Left renal cortex interstitium (tissue), 4 donors: ENCODE measurements at places on chromosomes 1 and 21.

DNA sequence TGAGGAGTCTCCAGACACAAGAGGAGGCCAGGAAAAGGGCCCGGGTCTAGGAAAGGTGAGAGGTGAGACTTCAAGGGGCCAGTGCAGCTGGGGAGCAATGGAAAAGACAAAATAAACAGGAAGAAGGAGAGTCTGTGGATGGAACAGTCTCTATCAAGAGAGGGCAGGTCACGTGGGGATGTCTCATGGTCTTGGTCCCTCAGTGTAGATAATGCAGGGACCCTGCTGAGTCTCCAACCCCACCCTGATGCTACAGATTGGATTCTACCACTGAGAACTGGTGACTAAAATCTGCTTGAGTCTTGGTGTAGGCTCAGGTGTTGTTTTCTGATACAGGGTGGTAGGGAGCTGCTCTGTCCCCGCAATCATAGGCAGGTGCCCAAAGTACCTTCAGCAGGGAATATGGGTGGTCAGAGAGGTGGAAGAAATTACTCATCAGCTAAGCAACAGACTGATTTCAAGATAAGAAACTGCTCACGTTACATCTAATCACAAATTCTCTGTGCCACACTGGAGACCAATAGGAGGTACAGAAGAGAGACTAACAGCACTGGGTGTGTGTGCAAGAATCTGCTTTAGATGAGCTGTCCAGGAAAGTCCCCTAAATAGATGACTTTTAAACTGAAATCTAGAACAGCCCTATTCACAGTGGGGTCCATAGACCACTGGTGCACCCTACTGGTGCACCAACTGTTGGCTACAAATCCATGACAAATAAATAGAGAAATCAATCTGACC, 101.5 kb upstream of the TLR5 start:
- no peak for DNase-seq

- DNase-seq: no peak
These were observed 88.0 kb upstream of the LRRC7 start for GRCh38 chr1:69479734-69480133.

GRCh38 chr1:116439701-116440100, 66.7 kb downstream of the ATP1A1 start:
- no peak for DNase-seq

DNA sequence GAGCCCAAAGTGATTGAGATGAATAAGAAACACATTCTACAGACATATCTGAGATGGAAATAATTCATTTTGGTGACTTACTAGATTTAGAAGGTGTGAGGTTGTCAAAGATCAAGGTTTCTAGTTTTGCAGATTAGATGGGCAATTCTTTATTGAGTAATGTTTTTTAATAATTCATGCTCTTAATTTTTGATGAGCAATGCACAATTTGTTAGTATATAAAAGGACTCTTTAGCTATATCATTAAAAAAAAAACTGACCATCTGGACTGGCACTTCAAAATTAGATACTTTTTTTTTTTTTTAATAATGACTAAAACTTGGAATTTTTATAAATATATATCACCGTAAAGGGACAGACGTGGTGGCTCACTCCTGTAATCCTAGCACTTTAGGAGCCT, 63.9 kb downstream of the FMN2 start:
- no peak for DNase-seq

GRCh38 chr1:228366062-228366865, 40.4 kb downstream of the TRIM11 start:
- DNase-seq: no peak

- no peak for DNase-seq
These were observed 58.9 kb upstream of the CTTNBP2NL start for GRCh38 chr1:112337028-112337531.

DNA sequence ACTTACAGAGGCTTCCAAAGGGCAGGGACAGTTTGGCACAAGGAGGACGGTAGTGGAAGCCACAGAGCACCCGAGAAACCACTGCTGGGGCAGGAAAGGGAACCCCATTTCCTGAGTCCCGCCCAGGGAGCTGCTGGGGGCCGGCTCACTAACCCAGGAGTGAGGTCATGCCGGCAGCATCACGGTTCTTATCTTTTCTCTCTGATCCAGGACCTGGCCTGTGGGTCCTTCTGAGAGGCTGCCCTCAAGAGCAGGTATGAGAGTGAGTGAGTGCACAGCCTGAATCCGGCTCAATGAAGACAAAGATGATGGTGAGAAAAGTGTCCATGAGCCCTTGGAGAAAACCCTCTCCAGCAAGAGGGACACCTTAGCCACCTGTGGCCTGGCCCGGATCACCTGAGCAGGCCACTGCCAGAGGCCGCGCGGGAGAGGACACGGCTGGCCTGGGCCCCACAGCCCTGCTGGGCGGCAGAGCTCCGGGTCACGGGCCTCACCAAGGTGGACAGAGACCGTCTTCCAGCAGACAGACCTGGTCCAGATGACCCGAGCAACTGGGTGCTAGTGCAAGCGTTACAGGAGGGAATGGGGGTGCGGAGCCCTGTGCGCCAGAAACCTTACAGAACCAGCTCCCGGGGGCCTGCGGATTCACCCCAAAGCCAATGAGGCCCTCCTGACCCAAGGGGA, 94.9 kb downstream of the RIPK4 start:
- no peak for DNase-seq

DNA sequence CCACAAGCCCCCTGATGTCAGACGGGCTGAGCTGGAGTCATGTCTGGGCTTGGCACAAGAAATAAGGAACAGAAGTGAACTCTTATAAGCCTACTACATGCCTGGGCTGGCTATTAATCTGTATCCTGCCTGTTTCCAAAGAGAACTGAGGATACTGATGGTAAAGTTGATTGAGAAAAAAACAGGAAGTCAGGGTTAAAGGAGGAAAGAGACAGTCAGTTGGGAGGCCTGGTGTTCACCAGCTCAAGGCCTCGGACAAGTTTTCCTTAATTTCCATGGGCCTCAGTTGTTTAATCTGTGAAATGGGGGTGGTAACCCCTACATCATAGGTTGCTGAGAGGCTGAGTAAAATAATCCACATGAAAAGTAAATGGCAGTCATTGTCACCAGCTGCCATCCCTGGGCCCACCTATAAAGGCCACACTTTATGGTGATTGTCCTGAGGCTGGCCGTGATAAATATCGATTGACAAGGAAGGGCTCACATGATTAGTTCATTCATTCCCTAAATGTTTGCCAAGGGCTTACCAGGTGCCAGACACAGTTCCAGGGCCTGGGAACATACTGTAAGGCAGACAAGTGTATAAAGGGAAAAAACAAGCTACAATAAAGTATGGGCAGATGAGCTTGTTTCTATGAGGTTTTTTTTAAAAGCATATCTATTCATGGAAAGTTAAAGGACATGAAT, 2.8 kb downstream of the ALDH4A1 start:
- DNase-seq: no peak

GRCh38 chr1:208291923-208292711, 47.9 kb upstream of the PLXNA2 start:
- no peak for DNase-seq

DNA sequence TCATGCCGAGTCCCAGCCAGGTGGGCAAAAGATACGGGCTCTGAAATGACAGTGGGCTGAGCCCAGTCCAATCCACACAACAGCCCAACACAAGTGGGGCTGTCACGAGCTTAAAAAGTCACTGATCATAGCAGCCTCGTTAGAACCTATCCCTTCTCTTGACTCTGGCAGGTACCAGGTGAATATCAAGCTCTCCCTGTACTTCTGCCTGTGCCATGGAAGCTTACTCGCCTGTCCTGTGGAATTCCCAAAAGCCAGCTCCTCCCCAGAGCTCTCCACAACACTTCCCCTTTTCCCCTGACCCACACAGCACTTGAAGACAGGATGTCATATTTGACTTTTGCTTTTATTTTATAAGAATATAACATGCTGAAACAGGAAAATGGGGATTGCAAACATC, 5.9 kb downstream of the RGS16 start:
- no peak for DNase-seq

GRCh38 chr1:195806060-195806459, 802.2 kb downstream of the KCNT2 start:
- DNase-seq: no peak

GRCh38 chr1:160789051-160789701, 6.8 kb upstream of the LY9 start:
- DNase-seq: no peak

GRCh38 chr1:246000638-246001015, 506.5 kb downstream of the SMYD3 start:
- DNase-seq: no peak

DNA sequence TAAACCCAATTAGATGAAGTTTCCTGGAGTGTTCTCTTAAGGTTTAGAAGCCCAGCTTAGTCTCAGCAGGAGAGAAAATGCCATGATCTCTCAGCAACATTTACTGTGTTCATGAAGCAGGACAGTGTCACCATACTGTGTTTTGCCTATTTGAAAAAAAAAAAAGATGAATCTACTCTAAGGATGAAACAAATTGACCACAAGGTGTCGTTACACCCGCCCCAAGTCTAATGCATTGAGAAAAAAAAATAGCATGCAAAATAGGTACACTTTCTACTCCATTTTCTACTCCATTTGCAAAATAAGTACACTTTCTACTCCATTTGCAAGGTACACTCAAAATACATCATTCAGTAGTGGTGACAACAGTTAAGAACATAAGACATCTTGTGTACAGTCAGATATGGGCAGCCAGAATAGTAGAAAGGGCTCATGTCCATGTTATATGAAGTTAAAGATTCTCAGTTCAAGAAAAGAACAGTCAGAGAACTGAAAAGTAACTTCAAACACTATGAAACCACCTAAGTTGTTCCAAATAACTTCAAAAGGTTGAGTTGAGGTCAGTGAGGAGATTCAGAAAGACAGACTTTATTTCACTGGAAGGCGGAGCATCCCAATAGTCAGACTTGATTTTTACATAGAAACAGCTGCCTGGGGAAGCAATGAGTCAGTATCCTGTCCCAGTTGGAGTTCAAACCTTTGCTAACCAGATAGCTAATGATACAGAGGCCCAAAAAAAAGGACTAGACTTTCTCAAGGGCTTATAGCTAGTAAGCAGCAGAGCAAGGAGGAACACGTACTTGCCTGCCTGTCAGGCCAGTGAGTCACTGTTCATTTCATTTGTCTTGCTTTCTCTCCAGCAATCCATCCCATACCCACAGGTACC, 13.3 kb downstream of the PLPPR5 start:
- no peak for DNase-seq

DNA sequence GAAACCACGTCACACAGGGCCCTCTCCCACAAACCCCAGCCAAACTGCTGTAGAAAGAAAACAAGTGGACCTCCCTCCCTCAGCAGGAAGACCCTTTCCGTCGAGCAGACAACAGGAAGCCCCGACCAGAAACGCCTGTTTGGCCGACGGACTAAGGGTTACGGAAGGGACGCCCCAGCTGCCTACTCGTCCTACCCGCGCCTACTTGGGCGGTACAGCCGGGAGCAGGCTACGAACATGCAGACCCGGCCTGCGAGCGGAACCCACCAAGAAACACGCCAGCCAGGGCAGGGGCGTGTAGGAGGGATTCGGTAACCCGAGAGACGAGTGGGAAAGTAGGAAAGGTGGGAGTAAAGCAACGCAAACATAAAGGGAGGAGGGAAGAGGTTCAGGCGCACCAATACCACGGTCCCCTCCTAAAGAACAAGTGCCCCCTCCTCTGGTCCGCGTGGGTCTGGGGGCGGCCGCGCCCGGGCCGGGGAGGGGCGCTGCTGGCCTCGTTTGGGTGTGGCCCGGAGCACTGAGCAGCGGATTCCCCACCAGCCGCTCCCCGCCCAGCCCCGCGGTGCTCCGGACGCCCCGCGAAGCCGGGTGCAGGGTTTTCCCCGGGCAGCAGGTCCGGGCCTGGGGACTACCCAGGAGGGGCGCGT, 450 bp downstream of the S100A10 start:
- no peak for DNase-seq

GRCh38 chr1:41535716-41536115, 51.2 kb upstream of the EDN2 start:
- DNase-seq: no peak

GRCh38 chr1:226109829-226110248, 47.3 kb downstream of the H3-3A start:
- peak; percentile 65 for DNase-seq

DNA sequence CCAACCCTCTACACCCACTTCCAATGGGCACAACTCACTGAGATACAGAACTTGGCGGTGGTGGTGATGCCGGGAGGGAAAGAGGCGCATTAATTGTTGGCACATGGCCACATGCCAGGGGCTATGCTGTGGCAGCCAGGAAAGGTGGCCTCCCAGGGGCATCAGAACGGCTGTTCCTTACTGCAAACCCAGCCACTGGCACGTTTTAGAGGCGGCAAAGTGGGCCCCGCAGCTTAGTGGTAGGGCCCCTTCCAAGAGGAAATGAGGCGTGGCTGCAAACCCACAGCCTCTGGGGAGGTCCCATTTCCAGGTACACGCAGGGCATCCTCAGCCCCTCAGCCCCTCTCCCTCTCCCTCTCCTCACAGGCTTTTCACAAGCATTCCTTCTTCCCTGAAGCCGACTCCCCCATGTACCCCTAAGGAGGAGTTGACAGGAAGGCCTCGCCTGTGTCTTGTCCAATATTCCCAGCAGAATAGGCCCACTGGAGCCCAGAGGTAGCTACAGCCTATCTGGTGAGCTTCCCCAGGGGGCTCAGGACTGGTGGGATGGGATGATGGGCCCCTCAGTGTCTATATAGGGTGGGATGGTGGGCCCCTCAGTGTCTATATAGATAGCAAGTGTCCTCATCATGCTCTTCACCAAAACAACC, 166.2 kb downstream of the CLIC6 start:
- DNase-seq: no peak

- DNase-seq: no peak
These were observed 137.8 kb downstream of the PTPRC start for GRCh38 chr1:198776602-198777029.

DNA sequence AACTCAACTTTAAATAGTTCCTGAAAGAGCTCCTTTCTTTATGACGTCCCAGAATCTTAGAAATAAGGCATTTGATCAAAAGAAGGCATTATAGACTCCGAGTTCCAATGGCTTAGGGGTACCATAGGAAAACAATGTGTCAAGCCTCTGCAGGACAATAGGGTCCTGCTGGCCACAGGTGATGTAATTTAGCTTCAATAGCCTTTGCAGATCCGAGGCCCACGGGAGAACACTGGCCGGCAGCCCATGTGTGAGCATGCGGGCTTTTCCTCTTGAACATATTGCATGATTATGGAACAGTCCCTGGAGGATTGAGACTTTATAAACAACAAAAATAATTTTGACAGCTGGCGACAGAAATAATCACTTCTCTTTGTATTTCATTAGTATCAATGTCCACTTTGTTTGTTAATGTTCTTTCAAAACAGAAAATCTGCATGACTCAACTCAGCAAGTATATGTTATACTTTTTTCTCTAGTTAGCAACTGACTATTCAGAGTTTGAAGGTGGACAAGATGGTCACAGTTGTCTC, 49.0 kb upstream of the NR5A2 start:
- DNase-seq: no peak

- no peak for DNase-seq
These were observed 41.5 kb downstream of the GALNT2 start for GRCh38 chr1:230108580-230108979.

GRCh38 chr21:36288651-36289243, 31.2 kb upstream of the MORC3 start:
- DNase-seq: no peak
